Stomach (tissue), 19 donors: ENCODE measurements at places on chromosomes 4 and X. TPM values are rescaled to one million over a fixed set of nuclear protein-coding genes. Genes with fewer than 3 reads are reported as not detected.

The CHRNA9 gene
- not detected for total RNA-seq

The ARAP2 gene
- total RNA-seq, result 25.4 TPM

The VCX2 gene
- not detected for total RNA-seq

The TNMD gene
- total RNA-seq, result not detected

The SYP gene
- 211 TPM for total RNA-seq

The SHROOM4 gene
- total RNA-seq, result 2.7 TPM
